ENCODE measurements at places on chromosomes 6 and 20.
A peak's percentile ranks its signal among the peaks of the same experiment; 100 is the strongest.

DNA sequence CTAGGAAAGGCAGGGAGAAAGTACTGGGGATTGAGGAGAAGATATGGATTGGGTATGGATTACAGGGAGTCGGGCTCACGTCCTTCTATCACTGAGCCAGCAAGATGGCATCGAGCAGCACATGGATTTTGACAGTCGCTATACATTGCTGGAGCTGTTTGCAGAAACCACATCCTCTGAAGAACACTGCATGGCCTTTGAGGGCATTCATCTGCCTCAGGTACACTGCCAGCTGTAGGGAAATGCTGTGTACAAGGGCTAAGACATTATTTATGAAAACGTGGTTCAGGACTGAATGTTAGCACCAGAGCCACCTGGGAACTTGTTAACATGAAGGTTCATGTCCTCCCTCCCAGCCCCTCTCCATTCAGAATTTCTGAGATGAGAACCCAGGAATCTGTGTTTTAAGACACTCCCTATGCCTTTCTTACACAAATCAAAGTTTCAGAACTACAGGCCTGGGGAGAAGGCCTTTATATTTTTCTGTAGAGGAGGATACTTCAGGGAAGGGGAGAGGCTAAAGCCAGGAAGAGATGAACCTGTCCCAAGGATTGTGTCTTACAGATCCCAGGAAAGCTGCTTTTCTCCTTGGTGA lies 3.5 kb downstream of the CUL9 start:
- DNase-seq = no peak

DNA sequence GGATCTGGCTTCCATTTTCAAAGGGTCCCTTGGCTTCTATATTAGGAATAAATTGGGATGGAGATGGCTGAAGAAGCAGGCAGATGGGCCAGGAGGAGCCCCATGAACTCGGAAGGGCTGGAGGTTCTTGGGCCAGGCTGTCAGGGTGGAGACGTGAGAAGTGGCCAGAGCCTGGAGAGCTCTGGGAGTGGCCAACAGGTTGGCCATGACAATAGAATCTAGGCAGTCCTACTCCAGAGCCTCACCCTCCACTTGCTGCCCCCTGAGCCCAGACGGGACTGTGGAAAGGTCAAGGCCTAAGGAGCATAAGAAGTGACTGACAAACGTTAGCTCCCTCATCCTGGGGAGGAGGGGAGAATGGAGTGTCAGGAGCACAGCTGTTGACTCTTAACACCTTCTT lies 62.1 kb downstream of the STK35 start:
- DNase-seq = no peak

DNA sequence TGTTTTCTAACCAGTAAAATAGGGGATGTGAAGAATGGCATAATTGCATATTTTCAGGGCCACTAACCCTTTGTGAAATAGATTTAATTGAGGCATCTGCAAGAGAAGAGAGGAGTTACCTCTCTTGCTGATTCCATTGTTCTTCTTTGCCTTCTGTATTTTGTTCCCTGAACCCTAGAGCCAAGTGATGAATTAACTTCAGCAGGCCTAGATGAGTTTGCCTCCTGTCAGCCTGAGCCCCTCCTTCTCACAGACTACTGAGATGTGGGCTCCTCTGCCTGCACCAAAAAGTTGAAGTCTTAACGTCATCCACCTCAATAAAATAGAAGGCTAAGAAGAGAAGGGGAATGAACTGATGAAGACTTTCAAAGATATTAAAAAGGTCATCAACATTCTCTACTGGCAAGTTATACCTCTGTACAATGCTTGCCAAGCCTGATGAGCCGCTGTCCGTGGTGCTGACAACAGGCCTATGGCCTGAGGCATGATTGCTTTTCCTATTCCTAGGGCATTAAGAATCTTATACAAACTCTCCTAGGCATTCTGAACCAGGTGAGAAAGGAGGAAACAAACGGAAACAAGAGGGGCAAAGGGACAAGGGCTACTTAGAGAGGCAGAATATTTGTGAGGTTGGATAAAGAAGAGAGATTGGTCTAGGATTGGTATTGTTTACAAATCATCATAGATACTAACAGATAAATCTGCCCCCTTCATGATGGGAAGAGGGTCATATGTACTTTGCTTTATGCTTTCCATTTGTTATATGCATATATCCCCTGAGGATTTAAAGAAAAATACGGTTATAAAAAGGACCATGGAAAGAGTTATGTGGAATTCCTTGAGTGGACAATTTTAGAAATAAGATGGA lies 46.8 kb downstream of the CD24 start:
- peak; percentile 2 for DNase-seq

DNA sequence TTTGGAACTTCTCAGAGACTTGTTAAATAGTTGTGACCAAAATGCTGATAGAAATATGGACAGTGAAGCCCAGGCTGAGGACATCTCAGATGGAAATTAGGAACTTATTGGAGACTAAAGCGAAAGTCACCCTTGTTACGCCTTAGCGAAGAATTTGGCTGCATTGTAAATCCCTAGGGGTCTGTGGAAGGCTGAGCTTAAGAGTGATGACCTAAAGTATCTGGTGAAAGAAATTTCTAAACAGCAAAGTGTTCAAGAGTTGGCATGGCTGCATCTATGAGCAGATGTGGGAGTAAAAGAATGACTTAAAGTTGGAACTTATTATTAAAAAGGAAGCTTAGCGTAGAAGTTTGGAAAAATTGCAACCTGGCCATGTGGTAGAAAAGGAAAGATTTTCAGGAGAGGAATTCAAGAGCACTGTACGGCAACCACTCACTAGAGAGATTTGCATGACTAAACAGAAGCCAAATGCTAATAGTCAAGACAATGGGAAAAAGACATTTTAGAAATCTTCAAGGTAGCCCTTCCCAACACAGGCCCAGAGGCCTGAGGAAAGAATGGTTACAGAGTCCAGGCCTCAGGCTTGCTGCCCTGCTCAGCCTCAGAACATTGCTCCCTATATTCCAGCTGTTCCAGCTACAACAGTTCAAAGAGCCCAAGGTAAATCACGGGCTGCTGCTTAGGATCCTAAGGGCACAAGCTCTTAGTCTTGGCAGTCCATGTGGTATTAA lies 61.6 kb upstream of the TNFRSF21 start:
- no peak for DNase-seq

- no peak for DNase-seq
Observed at GRCh38 chr20:43537921-43538877, 20.6 kb upstream of the SGK2 start.

DNA sequence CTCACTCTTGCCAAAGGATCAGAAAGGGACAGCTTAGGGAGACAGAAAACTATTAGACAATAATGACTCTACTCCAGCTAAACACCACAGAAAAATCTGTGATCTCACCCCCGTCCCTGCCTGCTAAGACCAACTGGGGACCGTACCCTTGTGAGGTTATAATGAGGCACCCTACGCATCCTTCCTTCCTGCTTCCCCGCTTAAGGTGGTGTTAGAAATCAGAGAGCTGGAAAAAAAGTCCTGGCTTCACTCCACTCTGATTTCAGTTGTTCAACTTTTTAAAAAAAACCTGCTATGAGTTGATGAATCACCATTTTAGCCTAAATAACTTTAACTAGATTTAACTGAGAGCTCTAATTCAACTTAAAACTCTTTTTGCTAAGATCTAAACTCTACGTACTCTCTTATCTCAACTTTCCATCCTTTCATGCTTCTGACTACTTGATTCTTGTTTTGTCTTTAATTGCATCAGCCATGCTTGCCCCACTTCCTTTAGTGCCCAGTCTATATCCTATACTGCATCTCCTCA lies 35.8 kb upstream of the TMEM14A start:
- no peak for DNase-seq

- no peak for DNase-seq
Observed at GRCh38 chr6:90120327-90120726, 176.3 kb downstream of the BACH2 start.

GRCh38 chr6:94349227-94349626 lies 929.9 kb upstream of the EPHA7 start:
- DNase-seq = no peak

DNA sequence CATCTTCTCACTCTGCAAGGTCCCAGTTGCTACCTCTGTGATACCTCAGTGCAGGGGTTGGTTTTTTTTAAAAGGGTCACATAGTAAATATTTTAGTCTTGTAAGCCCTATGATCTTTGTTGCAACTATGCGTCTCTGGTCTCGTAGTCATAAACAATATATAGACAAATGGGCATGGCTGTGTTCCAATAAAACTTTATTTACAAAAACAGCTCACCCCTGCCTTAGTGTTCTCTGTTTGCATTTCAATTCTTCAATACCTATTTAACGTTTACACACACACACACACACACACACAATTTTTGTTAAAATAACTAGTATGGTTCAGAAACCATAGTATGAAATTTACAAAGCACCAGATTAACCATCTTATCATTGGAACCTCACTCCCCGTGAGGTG lies 216.8 kb downstream of the PREX1 start:
- no peak for DNase-seq

- DNase-seq = no peak
Observed at GRCh38 chr20:13296070-13296469, 75.0 kb downstream of the ISM1 start.

Measured in stimulated activated CD4-positive, alpha-beta T cell treated with anti-CD3 and anti-CD28 coated beads, Interleukin-15, amount 100 ng/mL, for 1 hour (primary cell).